ENCODE measurements at places on chromosomes 7 and 10.

- DNase-seq: no peak
These were observed 65.6 kb downstream of the IGF2BP3 start for GRCh38 chr7:23404546-23405239.

- DNase-seq: no peak
These were observed 433.0 kb downstream of the ANKRD7 start for GRCh38 chr7:118657391-118658005.

DNA sequence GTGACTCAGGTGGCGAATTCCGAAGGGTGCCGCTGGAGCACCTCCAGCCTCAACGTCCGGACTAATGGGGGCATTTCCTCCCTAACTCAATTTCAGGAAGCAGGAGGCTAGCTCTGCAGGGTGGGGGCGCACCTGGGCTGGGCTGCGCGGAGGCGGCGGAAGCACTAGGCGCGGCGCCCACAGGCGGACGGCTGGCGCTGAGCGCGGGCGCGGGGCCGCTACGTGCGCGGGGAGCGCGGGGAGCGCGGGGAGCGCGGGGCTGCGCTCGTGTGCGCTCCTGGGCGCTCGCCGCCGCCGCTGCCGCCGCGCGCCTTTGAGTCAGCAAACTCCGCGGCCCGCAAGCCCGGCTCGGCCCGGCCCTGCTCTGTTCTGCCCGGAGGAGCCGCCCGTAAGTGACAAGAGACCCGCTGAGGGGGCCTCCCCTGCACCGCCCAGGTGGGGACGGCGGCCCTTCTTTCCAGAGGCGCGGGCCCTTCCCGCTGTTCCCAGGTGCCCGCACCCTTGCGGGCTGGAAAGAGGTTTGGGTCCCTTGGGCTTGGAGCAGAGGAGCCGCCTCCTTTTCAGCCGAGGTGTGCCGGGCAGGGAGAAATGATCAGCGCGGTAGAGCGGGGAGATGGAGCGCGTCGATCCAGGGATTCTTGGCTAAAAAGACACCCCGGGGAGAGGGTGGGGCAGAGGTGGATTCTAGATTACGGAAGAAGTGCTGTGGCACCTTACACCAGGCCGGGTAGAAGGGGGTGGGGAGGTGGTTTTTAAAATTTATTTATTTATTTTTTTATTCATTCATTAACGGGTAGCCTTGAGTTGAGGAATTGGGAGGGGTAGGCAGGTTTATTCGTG is at the start of gene SNX10:
Gene SNX10 (plus strand): TSS at position 164 of the 840 bp plus-strand sequence. CDS start 54,581 bp downstream, outside the sequence.
- DNase-seq: peak; percentile 47

DNA sequence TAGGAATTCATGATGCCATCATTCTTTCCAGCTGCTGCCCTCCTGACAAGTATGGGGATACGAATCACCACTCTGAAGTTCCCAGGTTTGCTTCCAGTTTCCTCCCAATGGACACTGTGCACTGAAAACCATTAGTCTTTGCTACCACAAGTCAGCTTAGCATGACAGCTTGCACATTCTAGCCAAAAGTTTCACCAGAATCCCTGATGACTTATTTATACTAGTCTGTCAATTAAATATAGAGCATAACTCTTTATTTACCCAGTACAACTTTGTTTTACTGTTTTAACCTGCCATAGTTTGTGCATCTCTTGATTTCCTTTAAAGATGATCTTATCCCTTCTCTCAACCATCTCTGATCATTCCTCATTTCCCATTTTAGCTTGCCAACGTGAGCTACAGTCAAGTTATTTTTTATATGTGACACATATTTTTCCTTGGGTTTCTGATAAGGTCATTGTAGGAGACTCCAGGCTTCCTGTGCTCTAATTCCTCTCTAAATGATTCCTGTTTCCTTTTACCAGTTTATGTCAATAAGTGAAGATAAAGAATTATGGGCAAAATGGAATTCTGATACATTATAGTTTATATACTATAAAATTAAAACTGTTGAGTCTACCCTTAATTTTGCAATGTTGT is 167.5 kb upstream of the MEOX2 start:
- DNase-seq: no peak

- DNase-seq: peak; percentile 59
These were observed 91.5 kb downstream of the ARID5B start for GRCh38 chr10:61992671-61993668.
